H1 (cell line): ENCODE measurements at places on chromosomes 5 and 9.

DNA sequence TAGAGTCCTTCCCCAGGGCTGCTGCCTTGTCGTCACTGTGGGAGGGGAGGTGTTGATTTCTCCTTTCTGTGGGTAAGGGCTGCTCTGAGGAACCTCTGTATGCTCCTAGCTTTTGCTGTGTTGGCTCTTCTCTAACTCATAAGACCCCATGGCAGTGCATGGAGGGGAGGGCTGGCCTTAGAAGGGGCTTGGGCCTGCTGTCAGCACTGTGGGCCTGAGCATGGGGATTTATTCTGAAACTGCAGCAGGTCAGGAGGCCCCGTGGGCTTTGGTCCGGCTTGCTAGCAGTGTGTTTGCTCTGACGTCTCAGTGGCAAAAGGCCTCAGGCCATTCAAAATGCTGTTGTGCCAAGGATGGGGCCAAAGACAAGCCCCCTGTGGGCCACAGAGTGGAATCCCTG is 6.8 kb downstream of the FGF18 start:
- no peak for DNase-seq

DNA sequence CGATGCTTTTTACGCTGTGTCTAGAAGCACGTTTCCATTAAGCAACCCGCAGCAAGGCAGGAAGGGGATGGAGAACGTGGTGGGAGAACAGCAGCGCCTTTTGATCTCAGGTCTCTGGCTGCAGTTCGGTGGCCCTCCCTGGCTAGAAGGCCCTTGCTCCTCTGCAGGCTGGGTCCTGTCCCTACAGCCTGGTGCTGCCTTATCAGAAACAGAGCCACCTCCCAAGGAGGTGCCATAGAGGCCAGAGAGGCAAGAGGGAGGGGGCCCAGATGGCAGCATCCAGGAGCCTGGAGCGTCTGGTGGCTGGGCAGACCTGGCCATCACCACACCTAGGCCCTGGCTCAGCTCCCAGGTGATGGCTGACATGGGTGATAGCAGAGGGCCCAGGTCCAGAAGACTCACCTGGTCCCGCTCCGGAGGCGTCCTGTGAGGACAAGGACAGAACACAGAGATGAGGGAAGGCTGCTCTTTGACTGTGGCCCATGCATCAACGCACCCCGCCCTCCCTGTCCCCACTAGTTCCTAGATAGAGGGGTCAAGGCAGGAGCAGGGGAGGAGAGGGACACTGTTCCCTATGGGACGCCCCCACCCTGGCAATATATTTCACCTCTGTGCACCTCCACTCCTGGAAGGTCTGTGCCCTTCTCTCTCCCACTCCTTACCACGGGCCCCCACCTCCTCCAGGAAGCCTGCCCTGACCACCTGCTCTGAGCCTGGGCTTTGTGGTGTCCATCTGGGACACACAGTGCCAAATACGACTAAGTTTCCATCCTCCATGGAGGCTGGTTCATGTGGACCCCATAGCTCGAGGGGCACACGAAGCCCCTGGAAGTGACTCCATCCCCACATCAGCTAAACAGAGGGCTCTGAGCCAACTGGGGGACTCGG is 41.6 kb upstream of the SARDH start:
- no peak for DNase-seq

DNA sequence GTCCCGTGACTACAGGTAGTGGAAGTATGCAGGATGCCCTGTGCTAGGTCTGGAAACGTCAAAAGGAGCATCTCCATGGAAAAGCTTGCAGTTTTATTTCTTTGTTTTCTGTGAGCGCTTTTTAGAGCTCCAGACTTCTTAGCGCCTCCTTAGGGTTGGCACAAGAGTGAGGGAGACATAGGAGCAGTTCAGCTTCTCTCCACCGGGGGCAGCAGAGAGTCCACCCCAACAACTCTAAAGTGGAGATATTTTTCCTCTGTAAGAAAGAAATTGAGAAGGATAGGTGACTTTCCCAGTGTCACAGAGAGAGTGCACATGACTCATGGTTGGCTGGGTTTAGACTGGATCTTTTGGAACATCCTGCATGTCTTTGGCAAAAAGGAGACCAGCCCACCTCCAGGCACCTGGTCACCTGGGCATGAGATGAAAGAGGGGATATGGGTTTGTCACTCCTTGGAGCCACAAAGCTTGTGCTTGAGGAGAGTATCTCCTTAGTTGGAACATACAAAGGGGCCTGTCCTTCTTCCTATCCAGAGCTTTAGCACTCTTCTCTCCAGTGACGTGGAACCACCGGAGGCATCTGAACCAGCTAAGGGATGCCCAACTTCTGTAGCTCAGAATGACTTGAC is 637.7 kb downstream of the SEMA5A start:
- DNase-seq = peak; percentile 90

GRCh38 chr5:102971676-102972293 is 148.2 kb downstream of the GIN1 start:
- DNase-seq = no peak

- DNase-seq = no peak
Observed at GRCh38 chr5:127040796-127041520, 10.6 kb upstream of the MARCHF3 start.

GRCh38 chr5:113117543-113118115 is 141.0 kb downstream of the DCP2 start:
- no peak for DNase-seq

GRCh38 chr5:961002-961710 is 47.4 kb upstream of the NKD2 start:
- no peak for DNase-seq

GRCh38 chr9:99057665-99058625 is 47.0 kb upstream of the TGFBR1 start:
- DNase-seq = no peak

- DNase-seq = no peak
Observed at GRCh38 chr5:173413471-173413982, 85.3 kb upstream of the STC2 start.

DNA sequence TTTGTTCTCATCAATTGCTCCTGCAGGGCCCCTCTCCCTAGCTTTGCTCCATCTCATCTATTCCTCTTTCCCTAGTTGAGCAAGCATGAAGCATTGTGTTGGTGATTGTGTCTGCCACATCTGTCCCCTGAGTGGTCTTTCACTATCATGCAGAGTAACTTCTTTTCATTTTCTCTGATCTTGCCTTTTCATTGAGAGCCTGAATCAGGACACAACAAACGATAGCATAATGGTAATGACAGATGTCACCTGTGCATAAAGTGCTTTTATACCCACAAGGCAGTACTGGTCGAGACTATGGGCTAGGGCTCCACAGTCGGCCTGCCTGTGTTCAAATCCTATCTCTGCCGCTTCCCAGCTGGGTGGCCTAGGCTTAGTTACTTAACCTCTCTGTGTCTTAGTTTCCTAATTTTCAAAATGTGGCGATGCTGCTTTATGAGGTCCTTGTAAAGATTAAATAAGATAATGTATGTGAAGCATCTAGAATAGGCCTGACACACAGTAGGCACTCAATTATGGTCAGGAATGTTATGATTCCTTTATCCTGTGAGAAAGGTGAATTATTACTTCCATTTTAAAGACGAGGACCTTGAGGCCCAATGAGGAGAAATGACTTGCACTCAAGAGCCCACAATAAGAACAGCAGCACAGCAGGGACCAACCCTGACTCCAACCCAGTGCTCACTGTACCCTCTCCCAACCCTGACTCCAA is 137.1 kb upstream of the ZNF618 start:
- no peak for DNase-seq

DNA sequence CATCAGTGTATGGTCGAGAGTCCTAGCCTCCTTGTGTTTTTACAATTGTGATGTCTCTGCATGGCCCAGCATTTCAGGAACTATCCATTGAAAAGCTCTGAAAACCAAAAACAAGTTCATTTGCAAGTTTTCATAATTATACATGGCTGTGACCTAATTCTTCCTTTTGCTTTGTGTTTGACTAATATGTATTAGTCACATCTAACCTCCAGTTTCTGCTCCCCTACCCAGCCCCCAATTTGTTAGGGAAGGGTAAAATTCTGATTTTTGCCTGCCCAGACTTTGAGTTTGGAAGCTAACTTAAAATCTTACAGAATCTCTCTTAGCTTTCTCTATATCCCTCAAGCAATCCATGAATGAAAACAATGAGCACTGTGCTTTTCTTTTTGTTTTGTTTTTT is 128.2 kb upstream of the SEMA6A start:
- no peak for DNase-seq

GRCh38 chr5:5219541-5219940 is 79.4 kb downstream of the ADAMTS16 start:
- no peak for DNase-seq

DNA sequence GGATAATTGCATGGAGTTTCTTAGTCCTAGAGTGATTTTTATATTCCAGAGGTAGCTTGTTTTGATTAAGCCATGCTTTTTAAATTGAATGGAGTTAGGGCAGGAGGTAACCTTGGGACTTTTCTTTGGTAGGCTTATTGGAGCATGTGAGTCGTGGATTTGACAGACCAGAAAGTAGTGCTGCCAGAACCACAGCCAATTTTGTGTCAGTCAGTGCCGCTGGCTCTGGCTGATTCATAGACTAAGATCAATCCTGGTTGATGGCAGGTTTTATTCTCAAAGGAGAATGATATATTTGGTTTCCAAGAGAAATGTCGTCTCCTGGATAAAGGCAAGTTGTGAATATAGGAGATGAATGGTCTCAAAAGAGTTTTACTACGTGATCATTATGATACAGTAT is 20.3 kb downstream of the RAI14 start:
- no peak for DNase-seq

GRCh38 chr5:76615759-76616158 is 7.4 kb downstream of the F2RL2 start:
- DNase-seq = no peak

DNA sequence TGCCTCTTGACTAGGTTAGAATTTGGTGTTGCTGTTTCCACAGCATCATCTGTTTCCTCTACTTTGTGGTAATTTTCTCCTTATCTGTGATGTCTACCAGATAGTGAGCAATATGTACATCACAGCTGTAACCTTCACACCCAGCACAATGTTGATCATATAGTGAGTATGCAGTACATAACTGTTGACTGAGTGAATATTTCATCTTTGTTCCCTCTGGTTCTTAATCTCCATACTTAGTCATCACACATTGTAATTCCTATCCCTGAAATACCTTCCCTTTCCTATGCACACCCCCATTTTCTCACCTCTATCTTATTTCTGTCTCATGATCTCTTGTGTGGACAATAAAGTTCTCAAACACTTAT is 115.9 kb downstream of the KIF4B start:
- no peak for DNase-seq

DNA sequence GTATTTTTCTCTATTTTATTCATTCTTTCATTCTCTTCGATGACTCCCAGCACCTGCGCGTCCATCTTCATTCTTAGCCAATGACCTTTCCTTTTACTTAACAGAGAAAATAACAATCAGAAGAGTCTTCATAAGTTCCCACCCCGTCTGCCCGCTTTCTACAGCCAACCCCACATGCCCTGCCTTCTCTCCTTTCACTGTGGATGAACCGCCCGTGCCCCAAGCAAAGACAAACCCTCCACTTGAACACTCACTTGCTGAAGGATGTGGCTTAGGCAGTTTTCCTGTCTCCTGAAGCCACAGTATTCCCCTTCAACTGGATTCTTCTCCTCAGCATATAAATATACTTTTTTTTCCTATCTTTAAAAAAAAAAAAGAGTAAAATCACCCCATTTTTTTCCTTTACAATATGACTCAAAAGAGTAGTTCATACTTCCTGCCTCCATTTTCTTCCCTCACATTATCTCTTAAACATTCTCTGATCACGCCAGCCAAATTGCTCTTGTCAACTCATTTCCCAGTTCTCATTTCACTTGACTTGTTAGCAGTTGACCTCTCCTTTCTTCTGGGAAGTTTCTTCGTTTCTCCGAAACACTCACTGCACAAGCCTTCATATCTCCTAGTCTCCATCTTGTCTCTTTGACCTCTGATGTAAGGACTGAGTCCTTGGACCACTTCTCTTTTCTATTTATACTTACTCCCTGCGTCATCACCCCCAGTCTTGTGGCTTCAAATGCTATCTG is 11.1 kb downstream of the NIPSNAP3B start:
- no peak for DNase-seq

GRCh38 chr5:141510850-141511601 is 22.1 kb downstream of the PCDHGC5 start:
- DNase-seq = no peak

DNA sequence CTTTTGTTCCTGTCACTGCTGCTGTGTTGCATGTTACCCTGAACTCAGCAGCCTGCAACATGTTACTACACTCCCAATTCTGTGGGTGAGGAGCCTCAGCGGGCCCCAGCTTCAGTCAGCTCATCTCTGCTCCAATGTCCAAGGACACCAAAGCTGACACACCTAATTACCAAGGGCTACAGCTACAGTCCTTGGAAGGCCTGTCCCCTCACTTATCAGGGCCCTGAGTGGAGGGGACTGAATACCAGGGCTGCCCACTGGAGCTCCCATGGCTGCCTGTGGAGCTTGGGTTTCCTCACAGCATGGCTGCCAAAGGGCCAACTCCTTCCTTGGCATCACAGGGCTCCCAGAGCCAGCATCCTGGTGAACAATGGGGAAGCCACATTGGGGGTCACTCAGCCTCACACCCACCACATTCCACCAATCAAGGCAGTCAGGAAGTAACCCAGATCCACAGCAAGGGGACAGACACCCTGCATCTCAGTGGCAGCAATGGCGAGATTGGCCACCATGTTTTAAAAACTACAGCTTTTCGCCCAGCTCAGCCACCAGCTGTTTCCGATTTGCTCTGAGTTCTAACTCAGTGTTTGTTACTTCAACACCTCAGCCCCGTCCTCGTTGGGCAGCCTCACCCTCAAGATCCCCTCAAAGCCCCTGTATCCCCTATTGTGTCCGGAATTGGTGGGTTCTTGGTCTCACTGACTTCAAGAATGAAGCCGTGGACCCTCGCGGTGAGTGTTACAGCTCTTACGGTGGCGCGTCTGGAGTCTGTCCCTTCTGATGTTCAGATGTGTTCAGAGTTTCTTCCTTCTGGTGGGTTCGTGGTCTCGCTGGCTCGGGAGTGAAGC is 18.9 kb downstream of the SEMA4D start:
- DNase-seq = no peak

DNA sequence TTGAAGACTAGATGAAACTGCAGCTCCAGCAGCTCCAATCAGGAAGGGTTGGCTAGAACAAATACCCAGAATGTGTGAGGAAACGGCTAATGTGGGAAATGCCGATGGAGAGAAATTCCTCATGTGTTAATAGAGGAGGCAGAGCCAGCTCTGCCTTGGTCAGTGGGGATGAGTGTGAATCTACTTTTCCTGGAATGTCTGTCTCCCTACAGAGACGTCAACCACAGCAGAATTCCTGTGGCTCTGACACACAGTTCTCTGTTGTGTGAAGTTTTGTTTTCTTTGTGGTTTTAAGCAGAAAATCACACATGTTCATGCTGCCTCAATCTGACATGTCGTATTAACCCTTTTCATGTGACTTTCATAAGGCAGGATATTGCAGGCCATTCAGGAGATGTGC is 476.6 kb upstream of the WWC1 start:
- no peak for DNase-seq

DNA sequence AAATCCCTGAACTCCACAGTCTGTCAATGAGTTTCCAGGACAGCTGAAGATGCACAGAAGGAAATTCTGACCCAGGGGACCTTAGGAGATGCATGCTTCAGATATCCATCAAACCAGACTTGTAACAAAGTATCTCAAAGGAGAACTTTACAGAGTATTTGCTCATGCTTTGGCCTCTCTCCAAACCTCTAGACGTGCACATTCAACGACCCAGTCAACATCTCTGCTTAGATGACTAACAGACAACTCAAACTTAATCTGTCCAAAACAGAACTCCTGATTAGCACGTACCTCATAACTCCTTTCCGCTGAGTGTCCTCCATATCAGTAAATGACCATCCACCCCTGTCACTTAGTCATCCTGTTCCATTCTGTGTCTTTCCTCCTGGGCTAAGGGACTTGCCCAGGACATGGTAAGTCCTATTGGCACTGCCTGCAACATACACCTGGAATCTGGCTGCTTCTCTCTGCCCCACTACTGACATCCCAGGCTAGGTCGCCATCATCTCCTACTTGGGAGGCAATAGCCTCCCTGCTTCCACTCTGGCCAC is 107.4 kb downstream of the LMNB1 start:
- DNase-seq = no peak
